NCI-H1105 treated with DMSO at 0.1 percent for 48 hours (cell line): ENCODE measurements at places on chromosomes 11 and 22.

- DNase-seq, result peak; percentile 93
Observed at GRCh38 chr11:79101656-79102055, 339.2 kb downstream of the TENM4 start.

DNA sequence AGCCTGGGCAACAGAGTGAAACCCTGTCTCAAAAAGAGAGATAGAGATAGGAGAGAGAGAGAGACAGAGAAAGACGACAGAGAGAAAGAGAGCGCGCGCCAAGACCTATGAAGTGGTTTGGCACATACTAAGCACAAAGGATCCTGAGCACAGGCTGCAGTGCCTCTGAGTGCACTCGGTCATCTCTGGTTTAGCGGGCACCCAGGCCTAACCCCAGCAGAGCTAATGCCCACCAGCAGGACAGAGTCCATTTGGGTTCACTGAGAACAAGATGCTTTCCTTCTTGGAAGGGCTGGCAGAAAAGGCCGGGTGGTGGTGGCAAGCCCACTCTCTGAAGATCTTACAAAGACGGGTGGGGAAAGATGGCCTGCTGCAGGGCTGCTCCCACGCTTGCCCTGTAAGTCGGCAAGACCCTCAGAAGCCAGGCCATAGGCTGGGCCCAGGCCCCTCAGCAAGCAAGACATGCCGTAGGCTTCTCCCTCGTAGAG, 3.3 kb downstream of the SCARF2 start:
- no peak for DNase-seq

GRCh38 chr22:30882974-30883533, 85.5 kb downstream of the MORC2 start:
- no peak for DNase-seq

DNA sequence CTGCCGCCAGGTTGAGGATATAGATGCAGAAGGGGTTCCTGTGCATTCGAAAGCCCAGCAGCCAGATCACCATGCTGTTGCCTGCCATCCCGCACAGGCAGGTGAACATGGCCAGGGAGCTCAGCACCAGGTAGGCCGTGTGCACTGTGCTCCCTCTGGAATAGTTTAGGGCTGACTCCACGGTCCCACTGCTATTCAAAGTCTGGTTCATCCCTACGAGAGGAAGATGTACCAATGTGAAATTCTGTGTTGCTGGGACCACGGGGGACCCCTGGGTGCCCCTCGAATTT, at the start of gene MRGPRD:
Gene MRGPRD (minus strand): TSS at position 211 of the 290 bp plus-strand sequence. CDS start 0 bp downstream, at position 211.
- DNase-seq, result no peak

GRCh38 chr11:69620683-69621290, 20.2 kb upstream of the CCND1 start:
- DNase-seq, result no peak

GRCh38 chr22:33242078-33242477, 183.9 kb upstream of the SYN3 start:
- no peak for DNase-seq

DNA sequence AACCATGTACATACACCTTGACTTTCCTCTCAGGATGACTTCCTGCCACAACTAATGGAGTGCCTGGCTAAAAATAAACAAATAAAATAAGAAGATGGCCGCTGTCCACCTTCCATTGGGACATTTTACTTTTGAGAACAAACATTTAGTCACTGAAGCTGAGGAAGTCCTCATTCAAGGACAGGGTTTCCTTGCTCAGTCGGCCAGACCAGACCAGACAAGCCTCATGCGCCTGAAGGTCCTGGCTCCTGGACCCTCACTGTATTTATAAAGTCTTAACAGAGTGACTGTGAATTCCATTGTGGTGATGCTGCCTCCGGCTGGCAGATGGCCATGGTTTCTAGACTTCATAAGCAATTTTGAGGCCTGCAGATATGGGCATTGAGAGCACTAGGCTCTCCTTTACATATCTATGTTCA, 114.5 kb downstream of the MAML2 start:
- no peak for DNase-seq

- no peak for DNase-seq
Observed at GRCh38 chr22:20245577-20246367, 22.3 kb downstream of the RTN4R start.

GRCh38 chr11:28529540-28530410, 421.6 kb downstream of the METTL15 start:
- DNase-seq, result peak; percentile 40

DNA sequence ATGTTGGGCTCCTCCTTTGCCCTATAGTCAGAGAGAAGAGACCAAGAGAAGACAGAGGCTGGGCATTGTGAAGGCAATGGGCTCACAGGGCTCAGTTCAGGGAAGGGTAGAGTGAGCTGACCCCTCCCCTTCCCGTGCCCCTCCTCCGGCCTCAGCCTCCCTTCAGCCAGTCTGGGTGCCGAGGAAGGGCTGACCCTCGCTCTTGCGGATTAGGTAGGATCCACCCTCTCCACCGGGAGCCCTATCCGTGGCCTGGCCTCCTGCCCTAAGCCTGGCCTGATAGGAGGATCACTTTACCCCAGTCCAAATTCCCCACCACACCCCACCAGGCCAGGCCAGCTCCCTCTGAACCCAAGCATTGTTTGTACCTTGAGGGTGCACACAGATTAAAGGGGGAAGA, 1.8 kb upstream of the PPP1R14B start:
- no peak for DNase-seq

DNA sequence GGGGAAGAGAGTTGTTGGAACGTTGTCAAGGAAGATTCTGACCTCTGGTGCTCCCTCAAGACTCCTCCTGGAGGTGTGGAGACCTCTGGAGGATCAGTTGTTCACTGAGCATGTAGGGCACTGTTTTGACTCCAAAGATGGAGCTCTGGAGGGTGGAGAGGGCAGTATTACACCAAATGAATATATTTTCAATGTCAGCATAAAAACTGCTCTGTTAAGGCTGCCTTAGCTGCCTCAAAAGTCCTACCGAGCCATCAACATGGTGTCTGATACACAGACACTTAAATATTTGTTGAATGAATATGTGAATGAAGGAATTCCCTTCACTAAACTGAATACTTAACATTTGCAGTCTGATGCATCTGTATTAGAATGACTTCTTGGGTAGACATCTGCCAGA, 144.2 kb upstream of the SPON1 start:
- DNase-seq, result no peak
